ENCODE measurements at places on chromosomes 13 and 19.

DNA sequence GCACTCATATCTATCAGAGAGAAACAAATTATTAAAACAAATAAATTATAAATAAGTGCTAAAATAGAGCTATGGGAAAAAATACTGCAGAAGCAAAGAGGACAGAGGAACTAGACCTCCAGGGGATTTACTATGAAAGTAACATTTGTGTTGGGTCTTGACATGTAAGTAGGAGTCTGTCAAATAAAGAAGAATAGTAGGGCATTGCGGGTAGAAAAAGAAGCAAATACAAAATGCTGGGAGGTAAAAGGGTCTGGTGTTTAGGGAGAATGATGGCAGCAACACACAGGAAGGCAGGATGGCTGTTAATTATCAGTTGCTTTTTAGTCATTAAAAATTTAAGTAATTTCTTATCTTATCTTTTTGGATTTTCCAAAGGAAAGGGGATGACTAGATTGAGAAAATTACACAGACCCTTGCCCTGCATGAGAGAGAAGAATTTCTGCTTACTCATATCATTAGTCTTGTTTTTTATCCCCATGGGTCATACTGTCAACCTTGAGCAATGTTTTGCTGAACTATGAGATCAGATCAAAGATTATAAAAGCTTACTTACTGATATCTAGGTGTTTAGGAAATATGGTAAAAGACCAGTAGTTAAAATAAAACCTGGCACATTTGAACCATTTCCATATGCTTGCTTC lies 472.7 kb downstream of the DIAPH3 start:
- DNase-seq, result no peak

GRCh38 chr19:49331616-49332055 lies 3.6 kb upstream of the CD37 start:
- peak; percentile 79 for DNase-seq

DNA sequence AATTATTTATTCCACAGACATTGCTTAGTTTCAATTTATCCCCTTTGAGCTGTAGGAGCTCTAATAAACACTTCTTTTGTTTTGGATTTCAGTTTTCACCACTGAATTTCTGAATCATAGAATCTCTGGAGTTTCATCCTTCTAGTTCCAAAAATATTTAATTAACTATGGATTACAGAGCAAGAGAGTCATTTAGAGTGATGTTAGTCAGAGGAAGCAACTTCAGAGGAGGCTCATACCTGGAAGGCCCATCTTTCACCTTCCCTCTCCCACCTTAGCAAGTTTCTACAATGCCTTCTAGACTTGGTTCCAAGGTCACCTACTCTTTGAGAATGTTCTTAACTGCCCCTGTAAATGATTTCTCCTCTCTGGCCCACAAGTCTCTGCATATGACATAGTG lies 353.2 kb downstream of the SPRY2 start:
- DNase-seq, result no peak

DNA sequence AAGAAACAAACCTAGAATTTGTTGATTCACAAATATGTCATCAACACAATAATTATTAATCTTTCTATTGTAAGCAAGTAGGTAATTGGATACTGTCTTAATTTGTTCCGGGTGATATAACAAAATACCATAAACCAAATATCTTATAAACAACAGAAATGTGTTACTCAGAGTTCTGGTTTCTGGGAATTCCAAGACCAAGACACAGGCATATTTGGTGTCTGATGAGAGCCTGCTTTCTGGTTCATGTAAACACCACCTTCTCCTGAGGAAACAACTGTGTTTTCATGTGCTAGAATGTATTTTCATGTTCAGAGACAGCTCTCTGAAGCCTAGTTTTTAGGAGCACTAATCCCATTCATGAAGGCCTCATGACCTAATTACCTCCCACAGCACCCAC lies 1819.5 kb downstream of the SLITRK5 start:
- DNase-seq, result no peak

GRCh38 chr13:83906240-83906820 lies 24.1 kb upstream of the SLITRK1 start:
- no peak for DNase-seq

DNA sequence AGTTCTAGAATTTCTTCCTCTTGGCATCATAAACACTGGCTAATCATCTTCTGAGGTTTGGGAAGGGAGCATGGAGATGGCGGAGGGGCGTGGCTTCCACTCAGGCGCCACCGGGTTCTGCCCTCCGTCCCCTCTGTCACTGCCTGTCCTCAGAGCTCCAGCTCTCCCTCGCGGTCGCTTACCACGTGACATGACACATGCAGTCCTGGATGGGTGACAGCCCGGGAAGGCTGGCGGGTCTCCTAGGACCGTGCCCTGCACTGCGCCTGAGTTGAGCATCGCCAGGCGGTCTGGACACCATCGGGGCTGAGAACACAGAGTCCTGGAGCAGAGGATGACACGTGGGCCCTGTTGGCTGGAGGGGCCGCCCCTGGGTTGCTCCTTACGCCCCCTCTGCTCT lies 123.3 kb downstream of the RAB20 start:
- DNase-seq, result no peak

GRCh38 chr19:4279530-4280422 lies 710 bp downstream of the SHD start:
- DNase-seq, result no peak

DNA sequence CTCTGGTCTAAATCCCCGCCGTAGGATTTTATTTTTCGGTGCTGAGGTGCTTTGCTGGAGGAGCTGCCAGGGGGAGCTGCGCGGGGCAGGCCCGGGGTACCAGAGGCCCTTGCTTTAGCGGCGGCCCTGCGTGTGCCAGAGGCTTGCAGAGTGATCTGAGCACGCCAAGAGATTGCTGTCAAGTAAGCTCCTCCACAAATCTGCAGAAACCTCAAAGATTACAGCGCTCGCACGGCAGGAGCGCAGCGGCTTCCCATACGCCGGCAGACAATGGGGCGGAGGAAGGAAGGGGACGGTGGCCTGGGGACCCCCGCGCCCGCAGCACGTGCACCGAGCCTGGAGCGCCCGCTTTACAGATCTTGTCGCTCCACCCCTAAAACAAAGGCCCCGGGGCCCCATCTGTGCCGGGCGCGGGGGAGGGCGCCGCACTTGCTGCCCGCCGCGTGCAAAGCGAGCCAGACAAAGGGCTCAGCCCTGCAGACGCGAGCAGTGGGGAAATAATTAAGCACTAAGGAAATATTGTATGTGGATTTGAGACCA lies 9.1 kb upstream of the C19orf12 start:
- DNase-seq, result no peak

- no peak for DNase-seq
Observed at GRCh38 chr19:38294090-38294489, 10.0 kb upstream of the C19orf33 start.

DNA sequence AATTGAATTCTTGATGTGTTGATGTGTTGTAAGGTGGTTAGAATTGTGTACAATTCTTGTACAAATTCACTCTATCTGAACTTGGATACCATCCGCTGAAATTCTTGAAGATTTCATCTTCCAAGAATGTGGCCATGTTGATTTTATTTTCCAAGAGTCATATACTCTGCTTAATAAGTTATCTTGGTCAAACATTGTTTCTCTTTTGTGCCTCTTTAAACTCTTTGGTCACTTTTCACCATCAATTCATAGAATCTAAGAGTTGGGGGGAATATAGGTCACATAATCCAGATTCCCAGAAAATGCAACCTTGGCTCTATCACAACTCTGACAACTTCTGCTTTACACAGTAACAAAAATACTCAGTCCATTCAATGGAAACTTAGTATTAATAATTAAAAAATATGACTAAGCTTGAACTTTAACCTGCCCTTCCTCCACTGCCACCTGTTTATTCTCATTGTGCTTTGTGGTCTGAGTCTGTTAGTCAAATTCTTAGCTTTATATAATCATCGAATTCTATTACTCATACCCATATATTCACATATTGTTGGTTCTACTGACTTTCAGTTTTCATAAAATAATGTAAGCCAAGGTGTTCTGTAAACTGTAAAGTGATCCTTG lies 373.2 kb downstream of the LMO7 start:
- DNase-seq, result no peak

GRCh38 chr19:20612711-20613316 lies 47.2 kb upstream of the ZNF737 start:
- DNase-seq, result no peak

- no peak for DNase-seq
Observed at GRCh38 chr13:37539976-37540605, 58.5 kb downstream of the POSTN start.

DNA sequence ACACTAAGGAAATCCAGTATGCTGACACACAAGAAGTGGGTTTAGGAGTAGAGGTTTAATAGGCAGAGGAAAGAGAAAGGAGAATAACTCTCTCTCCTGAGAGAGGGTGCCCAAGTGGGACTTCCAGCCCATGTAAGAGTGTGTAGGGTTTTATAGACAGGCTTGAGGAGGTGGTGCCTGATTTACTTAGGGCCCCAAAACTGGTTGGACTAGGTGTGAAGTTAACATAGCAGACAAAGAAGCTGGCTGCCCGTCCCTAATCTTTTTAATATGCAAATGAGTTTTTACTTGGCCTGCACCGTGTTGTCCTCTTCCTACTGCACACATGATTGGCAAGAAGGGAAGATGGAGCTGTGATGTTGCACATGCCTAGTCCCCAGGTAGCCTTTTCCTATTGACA lies 752.5 kb upstream of the SLITRK5 start:
- DNase-seq, result no peak

DNA sequence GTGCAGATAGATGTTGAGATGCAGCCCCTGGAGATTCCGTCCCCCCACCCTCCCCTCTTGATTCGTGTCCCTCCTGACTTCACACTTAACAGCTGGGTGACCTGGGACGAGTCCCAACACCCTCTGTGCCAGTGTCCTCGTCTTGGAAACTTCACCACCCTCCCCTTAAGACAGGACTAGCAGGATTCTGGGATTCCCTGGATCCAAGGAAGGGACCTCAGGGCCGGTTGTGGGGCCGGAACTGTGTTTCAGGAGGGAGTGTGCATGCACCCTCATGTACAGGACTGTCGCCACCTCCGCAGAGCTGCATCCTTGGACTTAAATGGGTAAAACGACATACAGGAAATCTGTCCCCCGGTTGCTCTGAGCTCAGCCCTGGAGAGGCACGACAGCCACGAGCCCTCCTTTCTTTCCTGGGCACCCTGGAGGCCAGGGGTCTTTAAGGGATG lies 990 bp downstream of the MYO9B start:
- DNase-seq, result peak; percentile 13

DNA sequence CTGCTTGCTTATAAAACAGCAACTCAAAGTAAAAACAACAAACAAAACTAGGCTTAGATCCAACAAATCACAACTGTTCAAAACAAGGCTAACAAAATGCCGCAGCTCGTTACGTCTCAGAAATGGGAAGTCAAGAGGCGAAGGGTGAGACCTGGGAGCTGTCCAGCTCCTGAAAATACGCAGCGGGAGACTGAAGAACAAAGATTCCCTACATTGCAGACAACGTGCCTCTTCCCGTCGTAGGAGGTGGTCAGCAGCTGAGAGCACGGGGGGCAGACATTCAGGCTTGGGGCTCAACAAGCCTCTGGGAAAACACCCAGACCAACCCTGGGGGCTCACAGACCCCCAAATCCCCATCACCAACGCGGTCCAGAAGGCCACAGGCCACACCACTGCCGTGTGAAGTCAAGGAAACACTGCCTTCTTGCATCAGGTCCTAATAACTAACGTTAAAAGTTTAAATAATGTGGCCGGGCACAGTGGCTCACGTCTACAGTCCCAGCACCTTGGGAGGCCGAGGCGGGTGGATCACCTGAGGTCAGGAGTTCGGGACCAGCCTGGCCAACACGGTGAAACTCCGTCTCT lies 13.5 kb downstream of the PLPP2 start:
- no peak for DNase-seq

DNA sequence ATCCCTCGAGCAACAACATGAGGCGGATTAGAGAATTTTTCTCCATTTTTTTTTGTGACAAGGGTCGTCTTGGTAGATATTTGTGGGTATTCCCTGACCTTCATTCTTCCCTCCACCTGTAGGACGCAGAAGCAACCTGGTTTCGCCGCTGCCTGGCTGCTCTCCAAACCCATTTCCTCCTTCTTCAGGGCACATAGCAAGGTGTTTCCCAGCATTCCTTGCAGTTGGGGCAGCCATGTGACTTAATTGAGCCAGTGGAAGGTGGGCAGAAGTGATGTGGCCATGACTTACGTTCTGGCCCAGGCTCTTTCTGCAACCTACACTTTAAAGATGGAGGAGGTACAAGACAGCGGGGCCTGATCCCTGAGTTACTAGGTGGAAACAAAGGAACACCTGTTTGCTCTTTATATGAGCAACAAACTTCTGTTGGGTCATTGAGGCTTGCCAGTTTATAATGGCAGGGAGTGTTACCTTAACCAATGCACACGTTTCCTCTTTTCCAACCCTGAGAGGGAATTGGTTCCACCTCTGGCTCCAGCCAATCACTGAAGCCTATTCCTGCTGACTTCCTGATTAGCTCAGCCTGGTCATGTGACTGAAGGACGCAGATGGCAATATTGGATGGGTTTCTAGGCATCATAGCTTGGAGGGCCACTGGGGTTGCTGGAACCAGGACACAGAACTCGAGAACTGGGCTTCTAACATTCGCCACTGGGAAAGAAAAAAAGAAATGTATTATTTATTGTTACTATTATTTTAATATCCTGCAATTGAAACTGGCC lies 30.8 kb upstream of the ZNRF4 start:
- DNase-seq, result no peak

GRCh38 chr13:51942189-51942588 lies 69.1 kb downstream of the ATP7B start:
- DNase-seq, result peak; percentile 50

DNA sequence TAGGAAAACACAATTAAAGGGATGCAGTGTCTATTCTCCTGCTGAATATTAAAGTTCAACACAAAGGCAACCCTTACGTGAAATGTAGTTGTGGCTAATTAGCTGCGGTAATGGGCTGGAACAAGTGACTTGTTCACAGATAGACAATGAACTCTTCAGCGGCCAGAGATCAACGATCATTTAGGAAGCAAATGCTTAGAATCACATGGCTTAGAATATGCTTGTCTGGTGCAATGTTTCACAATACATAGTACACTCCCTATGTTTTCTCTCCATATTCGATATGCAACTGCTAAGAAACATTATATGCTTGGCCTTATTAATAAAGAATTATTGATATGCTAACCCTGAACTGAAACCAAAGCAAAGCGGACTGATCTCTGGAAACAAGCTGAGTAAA lies 25.7 kb upstream of the MTUS2 start:
- DNase-seq, result no peak

DNA sequence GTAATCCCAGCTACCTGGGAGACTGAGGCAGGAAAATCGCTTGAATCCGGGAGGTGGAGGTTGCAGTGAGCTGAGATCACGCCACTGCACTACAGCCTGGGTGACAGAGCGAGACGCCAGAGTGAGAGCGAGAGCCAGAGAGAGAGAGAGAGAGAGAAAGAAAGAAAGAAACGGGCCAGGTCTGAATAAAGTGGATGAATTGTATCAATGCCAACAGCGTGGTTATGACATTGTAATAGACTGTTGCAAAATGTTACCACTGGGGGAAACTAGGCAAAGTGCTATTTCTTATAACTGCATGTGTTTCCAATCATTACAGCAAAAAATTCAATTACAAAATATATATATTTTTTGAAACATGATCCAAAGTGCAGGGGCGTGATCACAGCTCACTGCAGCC lies 11.8 kb upstream of the BTBD2 start:
- DNase-seq, result no peak

GRCh38 chr13:30892966-30893365 lies 13.1 kb upstream of the MEDAG start:
- no peak for DNase-seq

GRCh38 chr13:114129649-114130062 lies 2.8 kb downstream of the RASA3 start:
- no peak for DNase-seq
